Stimulated activated CD8-positive, alpha-beta memory T cell treated with anti-CD3 and anti-CD28 coated beads, Interleukin-15, amount 100 ng/mL, for 1 hour (primary cell): ENCODE measurements at places on chromosomes 1 and 21.

DNA sequence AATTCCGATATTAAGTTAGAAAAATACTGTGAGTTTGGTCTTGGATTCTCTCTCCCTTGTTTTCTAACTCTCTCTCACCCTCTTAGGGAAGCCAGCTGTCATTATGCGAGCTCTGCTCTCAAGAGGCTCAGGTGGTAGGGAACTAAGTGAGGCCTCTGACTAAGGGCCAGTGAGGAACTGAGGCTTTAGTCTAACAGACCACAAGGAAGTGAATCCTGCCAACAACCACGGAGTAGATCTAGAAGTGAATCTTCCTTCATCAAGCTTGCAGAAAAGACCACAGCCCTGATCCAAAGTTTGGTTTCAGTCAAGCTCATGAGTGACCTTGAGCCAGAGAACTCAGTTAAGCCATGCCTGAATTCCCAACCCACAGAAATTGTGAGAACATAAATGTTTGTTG, 180.1 kb upstream of the PRMT6 start:
- DNase-seq = no peak

GRCh38 chr1:118325550-118326225, 140.7 kb upstream of the SPAG17 start:
- no peak for DNase-seq

DNA sequence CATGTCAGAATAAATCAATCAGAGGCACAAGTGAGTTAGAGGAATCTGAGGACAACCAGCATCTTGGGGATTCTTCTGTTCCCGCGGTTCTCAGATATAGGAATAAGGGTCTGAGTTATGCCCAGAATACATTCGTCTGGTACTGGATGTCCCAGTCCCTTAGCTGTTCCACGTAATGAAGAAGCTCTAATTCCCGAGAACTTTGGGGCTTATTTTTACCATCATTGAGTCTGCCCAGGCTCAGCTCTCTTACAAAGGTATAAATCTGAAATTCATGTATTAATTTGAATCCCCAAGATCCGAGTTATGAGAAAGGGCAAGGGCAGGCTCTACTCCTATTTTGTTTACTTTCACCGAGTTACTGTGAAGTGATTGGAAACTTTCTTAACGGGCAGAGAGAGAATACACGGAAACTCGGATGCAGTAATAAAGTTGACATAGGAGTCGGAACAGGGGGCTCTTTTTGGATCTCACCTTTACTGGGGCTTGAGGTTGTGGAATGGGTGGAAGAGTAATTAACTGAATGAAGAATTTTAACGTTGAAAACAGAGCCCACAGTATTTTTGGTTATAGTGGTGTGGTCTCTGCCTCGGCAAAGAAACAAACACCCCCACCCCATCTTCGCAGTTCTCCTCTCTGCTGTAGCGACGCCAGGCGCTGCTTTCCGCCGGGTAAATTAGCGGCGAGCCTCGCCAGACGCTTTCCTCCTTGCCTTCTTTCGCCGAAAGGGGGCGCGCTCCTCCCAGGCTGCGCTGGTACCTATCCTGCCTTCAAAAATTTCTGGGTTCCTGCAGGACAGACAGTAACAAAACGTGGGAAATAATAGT, 7.1 kb downstream of the PRRX1 start:
- no peak for DNase-seq

- no peak for DNase-seq
Observed at GRCh38 chr21:35489389-35489980, 440.4 kb upstream of the RUNX1 start.

DNA sequence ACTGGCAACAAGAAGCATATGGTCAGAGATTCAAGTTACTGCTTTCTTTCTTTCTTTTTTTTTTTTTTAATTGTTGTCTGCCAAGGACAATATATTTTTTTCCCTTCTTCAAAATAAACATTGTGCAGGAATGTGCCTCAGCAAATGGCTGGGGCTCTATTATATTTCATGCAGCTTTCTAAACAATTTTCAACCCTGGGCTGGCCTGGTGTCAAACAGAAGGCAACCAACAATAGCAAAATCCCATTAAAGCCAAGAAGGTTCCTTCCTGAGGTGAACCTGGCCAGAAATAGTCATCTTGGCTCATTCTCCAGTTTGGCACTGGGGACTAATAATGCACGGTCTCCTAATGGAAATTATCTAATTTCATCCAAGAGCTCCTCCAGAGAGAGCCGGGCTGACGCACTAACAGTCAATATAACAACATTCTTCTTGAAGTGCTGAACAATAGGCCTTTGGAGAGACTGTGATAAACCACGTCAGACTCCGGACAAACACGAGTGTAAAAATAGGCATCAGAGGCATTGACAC, 35.7 kb upstream of the HLX start:
- no peak for DNase-seq

GRCh38 chr1:208544794-208545193, 300.6 kb upstream of the PLXNA2 start:
- DNase-seq = no peak

DNA sequence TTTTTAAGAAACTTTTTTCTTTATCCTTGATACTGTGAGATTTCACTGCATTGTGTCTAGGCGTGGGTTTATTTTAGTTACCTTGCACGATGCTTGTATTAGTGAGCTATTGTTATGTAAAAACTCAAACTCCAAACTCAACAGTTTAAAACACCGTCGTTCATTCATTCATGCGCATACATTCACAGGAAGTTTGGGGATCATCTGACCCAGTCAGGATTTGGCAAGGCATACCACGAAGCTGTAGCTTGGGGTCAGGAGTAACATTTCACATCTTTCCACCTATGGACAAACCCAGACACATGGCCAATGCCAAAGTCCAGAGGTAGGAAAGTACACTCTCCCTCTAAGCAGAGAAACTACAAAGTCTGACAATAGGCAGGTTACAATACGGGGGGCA, 324.6 kb upstream of the CHRM3 start:
- no peak for DNase-seq

GRCh38 chr1:168084396-168085231, 52.1 kb downstream of the GPR161 start:
- peak; percentile 14 for DNase-seq
